ENCODE measurements at places on chromosomes 6 and 20.

DNA sequence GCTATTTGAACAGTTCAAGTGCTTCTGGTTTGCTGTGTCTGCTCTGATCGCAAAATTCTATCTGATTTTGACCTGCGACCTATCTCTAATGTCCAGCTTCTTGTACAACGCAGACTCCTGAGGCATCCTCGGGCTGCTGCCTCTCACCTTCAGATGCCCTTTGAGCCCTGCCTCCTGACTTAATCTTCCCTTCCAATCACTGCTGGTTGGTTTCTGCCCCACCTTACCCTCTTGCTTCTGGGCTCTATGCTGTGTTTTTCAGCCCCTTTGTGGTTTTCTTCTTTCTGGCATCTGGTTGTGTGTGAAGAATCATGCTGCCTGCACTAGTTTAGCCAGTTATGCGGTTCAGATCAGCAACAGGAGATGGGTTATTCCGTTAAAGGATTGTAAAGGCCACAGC, 131.2 kb upstream of the THEMIS start:
- DNase-seq, result no peak

DNA sequence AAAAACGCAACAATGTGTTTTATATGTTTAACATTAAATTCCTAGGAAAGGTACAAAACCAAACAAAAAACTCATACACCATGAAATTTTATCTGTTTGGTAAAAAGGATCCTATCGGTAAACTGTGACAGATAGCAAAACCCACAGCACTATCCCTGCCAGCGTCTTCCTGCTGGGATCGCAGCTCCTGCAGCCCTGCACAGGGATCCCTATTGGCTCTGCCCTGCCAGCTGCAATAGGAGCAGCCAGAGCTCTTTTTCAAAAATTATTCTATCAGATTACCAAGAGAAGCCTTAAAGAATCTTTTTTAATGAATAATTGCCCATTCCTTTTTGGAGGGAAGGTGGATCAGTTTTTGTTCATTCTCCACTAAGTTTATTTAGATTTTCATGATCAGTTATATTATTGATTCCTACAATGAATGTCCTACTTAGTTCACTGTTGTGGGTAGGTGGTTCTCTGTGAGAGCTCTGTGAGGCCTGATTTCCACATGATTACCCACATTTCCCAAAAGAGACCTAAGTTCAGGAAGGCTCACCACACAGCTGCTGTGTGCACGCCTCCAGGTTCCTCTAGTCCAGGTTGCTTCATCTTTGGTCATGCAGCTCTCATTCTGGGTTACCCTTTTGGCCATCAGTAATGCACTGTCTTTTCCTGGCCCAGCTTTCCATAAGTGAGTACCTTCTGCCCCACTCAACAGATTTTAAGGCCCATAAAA, 293.8 kb downstream of the FRK start:
- DNase-seq, result no peak

GRCh38 chr6:109406196-109406595, 23.9 kb upstream of the CD164 start:
- DNase-seq, result no peak

GRCh38 chr6:139844907-139845306, 470.5 kb upstream of the CITED2 start:
- DNase-seq, result no peak

GRCh38 chr20:44393608-44394451, 38.3 kb downstream of the HNF4A start:
- no peak for DNase-seq
